Kidney (tissue), 22 donors: ENCODE measurements at places on chromosomes 4 and X.

DNA sequence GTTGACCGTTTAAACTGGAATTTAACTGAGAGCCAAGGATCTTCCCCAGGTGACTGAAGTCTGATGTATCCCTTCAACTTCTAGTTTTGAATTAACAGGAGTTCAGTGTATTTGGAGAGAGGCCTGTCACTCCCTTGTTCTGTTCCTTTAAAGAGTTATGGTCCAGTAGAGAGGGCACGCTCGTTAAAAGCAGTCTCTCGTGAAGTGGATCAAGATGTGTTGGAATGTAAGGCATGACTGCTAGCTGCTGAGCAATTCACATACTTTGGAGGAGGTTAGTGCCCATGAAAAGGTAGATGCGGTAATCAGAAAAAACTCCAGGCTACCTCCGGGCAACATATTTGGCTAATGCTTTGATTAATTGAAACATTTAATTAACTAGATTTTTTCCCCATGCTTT is 65.7 kb downstream of the SHROOM2 start:
- DNase-seq, result no peak

GRCh38 chr4:182562350-182562749 is 319.1 kb downstream of the TENM3 start:
- no peak for DNase-seq

DNA sequence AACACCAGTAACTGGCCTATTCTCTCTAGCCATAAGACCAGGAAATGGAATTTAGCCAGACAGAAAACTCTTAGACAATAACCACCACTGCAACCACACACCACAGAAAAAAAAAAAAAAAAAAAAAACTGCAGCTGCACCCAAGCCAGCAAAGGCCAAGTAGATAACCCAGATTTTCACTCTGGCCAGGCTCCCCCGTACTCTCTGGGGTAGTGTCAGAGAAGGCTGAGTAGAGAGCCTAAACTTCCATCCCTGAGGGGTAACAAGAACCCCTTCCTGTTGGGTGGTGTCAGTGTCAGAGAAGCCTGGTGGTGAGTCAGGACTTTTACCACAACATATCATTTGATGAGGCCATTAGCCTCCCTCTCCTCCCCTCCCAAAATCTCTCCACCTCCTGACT is 5.6 kb upstream of the DLG3 start:
- no peak for DNase-seq

DNA sequence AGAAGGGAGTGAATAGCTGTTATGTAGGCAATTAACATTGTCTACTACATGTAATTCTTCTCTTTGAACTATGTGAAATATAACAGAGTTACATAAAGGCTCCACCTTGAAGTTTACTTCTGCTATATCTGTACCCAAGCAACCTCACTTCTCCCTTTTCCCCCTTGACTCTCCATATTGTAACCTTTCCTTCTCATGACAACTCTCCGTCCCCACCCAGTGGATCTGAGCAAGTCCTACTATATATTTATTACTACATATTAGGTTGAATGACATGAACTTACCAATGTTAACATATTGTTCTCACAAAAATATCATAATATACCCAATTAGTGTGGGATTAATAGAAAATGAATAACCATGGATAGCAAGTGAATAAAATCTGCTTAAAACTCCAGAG is 93.2 kb upstream of the ATP8A1 start:
- no peak for DNase-seq

GRCh38 chr4:54440394-54441136 is 211.5 kb downstream of the PDGFRA start:
- DNase-seq, result no peak

GRCh38 chr4:167688660-167689142 is 403.6 kb upstream of the ANXA10 start:
- DNase-seq, result no peak

GRCh38 chr4:20764366-20764992 is 64.2 kb downstream of the PACRGL start:
- no peak for DNase-seq

- no peak for DNase-seq
These were observed 87.7 kb downstream of the NAP1L3 start for GRCh38 chrX:93585661-93586060.

DNA sequence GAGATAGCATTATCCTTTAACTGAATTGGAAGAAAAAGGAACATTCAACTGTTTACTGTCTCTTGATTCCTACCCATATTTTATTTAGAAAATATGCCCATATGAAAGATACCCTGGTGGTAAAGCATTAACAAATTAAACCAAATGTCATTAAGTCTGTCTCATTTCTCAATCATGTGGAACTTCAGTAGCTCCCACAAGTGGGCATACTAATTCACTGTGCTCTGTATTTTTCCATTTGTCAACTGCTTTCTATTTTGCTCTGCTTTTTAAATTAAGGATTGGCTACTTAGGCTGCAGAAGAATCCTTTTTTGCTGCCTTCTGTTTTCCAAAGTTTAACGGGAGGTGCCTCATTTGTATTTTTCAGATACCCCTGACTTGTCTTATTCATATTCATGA is 77.2 kb downstream of the DDIT4L start:
- no peak for DNase-seq

GRCh38 chr4:4358093-4358854 is 28.6 kb upstream of the NSG1 start:
- no peak for DNase-seq

GRCh38 chr4:1792832-1793495 is at the start of gene FGFR3:
Gene FGFR3 (plus strand): TSS chr4:1793293. CDS start chr4:1793935, 642 bp downstream.
- DNase-seq, result peak; percentile 73

DNA sequence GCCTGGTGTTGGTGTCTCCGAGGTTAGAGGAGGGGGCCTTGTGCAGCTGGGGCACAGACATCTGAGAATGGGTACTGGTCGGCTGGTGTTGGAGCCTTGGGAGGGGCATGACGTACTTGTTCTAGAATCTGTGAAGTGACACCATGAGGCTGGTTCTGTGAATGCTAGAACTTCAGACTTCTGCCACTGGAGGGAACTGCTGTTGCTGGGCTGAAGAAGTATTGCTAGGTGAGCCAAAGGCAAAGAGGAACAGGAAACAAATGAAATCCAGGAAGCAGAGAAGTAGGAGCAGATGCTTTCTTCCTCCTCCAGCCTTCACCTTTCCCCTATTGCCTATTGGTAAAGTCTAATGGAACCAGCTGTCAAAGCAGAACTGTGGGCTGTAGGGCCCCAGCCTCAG is 120.9 kb upstream of the DDIT4L start:
- DNase-seq, result no peak

GRCh38 chr4:8909548-8909947 is 37.9 kb upstream of the HMX1 start:
- DNase-seq, result no peak

GRCh38 chrX:53374222-53374820 is 48.1 kb downstream of the SMC1A start:
- no peak for DNase-seq

DNA sequence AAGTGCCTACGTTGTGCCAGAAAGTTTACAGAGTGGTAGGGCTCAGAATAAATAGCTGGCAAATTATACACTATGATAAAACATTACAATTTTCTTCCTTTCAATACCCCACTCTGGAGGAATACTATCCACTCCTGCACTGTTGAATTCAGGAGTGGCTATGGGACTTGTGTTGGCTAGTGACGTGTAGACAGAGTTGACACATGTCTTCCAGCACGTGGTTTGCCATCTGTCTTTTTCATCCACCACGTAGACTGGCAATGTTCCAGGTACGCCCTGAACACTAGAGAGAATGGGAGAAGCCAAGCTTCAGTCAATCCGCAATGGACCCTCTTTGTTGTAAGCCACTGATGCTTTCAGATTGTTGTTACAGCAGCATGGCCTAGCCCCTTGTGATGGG is 168.8 kb upstream of the RBPJ start:
- DNase-seq, result no peak

- DNase-seq, result no peak
These were observed 19.5 kb upstream of the CNKSR2 start for GRCh38 chrX:21354725-21355124.

DNA sequence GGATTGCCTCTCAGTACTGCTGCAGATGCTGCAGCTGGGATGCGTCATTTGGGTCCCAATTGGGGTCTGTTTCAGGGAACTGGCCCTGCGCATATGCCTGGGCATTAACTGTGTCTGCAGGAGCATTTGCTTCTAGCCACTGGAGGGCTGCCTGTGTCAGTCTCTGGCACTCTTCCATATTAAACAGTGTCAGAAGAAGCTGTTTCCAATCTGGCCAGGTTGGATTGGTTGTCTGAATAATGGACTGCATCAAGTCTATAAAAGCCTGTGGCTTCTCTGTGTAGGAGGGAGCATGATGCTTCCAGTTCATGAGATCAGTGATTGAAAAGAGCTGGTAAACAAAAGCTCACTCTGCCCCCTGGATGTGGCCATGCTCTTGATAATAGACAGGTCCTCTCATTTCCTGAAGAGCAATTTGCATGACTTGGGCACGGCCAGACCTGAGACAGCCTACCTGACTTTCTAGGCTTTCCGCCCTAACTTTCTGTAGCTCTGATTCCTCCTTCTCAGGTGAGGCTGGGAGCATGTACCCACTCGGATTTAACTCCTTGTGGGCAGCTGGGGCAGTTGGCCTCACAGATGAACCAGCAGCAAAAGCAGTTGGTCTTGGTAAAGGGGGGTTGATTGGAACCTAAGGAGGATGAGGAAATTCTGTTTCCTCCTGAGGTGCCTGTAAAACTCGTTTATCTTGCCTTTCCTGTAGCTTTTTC is 29.2 kb downstream of the SULT1E1 start:
- DNase-seq, result peak; percentile 62

GRCh38 chr4:168076989-168077725 is 15.2 kb upstream of the ANXA10 start:
- DNase-seq, result peak; percentile 71

DNA sequence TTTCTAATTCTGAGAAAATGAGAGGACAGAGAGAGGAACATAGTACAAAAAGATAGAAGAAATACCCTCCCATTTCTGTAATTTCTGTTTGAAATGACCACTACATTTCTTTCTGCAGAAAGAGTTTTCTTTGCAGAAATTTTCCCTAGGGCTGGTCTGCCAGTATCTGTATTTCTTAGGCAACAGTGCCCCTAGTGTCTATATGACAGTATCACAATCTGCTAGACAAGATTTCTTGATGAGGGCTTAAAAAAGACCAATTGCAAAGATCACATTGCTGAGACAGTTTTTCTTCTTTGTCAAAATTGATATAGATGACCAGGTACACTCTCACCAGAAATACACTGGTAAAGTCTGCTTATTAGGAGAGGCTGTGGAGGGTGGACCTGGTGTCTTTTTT is 81.0 kb upstream of the ZDHHC15 start:
- DNase-seq, result no peak

- DNase-seq, result no peak
These were observed 115.5 kb downstream of the EFHC2 start for GRCh38 chrX:44227991-44228390.

- no peak for DNase-seq
These were observed 52.3 kb downstream of the KLF3 start for GRCh38 chr4:38716256-38716655.

GRCh38 chr4:132065940-132066495 is 1083.1 kb upstream of the PCDH10 start:
- DNase-seq, result no peak

GRCh38 chr4:3285558-3286334 is 7.1 kb upstream of the RGS12 start:
- no peak for DNase-seq

DNA sequence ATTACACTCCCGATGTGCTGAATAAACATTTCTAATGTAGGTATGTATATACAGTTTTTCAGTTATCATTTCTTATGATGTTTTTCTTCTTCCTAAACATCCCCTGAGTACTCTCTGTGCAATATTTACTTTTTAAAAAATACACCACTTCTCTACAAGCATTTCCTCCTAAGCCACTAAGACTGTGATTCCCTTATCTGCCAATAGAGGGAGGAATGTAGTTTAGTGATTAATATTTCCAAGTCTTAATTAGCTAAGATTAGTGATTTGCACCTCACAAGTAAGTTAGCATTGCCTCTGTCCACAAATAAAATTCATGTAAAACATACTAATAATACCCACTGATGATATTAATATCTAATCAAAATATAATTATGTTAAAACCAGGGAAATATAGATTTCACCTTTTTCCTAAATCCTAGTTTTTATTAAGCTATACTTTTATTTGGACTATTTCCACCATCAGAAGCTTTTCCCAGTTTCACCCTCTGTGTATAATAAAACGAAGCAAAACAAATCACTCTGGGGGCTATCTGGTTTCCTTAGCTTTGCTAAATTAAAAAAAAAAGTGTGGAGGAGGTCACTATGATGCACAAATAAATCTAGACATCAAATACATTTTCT is 909.1 kb downstream of the FAT4 start:
- no peak for DNase-seq

- no peak for DNase-seq
These were observed 96.6 kb upstream of the GUCY1A1 start for GRCh38 chr4:155569960-155570515.

DNA sequence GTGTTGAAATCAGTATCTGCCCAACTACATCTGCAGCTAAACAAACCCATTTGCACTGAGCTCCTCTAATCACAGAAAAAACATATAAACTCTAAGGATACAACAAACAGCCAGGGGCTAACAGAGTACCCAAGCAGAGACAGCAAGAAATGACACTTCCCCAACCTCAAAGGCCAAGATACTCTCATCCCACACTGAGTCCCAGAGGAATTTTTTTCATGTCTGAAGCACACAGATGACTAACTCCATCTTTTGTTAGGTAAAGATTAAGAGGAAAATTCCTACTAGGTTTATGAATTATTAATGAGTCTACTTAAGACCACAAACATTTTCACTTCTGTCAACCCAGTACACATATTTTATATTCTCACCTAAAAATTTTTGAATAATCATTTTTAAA is 31.6 kb downstream of the SEPSECS start:
- DNase-seq, result peak; percentile 6

- no peak for DNase-seq
These were observed 68.0 kb upstream of the TMEM164 start for GRCh38 chrX:109934935-109935334.

GRCh38 chrX:24862343-24862742 is 153.4 kb downstream of the ARX start:
- no peak for DNase-seq

DNA sequence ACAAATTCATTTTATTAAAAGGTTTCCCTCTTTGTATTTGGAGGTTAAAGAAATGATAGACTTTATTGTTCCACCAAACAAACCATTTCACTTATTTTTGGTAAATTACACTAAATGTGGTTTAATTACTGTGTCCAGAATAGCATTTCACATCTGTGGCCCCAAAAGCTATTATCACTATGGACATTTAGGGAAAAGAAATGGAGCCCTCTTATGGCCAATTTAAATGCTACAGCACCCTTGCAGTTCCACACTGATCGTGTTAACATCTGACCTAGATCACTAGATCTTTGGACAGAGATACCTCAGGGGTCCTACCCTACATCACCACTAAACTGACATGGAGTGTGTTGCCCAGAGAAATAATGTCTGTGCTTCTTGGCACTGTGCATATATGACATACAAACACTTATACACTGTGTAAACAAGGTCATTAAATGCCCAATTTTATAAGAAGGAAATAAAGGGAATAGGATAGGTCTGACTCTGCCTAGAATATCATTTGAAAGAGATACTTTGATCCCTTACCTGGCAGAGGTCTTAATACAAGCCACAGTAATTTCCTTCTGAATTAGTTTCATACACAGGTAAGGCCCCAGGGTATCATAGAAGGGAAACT is 163.9 kb downstream of the KDR start:
- DNase-seq, result no peak

GRCh38 chrX:48532161-48532560 is 7.4 kb upstream of the TBC1D25 start:
- DNase-seq, result no peak
